Anterior cingulate cortex (tissue), 58 donors: ENCODE measurements at places on chromosomes 1 and 21.

DNA sequence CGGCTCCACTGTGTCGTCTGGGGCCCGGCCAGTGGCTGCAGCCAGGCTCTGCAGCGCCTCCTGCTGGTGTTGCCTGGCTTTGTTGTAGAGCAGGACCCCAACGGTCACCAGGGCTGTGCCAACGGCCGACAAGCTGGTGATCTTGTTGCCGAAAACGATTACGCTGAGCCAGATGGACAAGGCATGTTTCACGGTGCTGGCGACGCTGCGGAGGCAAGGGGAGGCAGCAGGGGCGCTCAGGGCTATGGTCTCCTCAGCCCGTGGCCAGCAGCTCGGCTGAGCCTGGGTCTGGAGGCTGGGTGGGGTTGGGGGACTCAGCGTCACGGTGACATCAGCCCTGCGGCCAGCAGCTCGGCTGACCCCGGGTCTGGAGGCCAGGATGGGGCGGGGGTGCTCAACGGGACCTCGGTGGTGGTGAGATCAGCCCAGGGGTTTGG lies 7.0 kb upstream of the CDK11B start:
- DNase-seq: no peak

DNA sequence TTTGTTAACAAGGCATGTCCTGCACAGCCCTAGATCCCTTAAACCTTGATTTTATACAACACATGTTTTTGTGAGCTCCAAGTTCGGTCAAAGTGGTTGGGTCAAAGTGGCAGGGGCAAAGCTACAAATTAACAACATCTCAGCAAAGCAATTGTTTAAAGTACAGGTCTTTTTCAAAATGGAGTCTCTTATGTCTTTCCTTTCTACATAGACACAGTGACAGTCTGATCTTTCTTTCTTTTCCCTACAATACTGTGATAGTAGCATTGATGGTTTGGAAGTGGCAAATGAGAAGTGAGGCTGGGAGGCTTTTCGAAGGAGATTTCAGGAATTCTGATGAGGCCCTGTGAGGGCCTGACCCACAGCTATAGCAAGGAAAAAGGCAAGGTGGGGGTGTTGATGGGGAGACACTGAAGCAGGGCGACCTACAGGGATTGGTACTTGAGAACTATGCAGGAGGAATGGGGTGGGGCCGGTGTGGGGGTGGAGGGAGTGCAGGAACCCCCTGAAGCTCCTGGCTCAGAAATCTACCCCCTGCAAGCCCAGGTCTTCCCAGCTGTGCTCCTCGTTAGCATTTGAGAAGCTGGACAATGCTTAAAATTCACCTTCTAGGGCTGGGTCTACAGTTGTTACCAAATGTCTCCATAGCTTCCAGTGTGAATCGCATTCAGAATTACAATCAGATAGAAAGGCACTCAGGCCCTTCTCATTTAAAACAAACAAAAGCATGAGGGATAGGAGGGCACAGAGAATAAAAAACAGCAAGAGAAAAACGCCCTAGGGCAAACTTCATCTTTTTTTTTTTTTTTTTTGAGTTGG lies 102.6 kb upstream of the PPM1J start:
- no peak for DNase-seq

DNA sequence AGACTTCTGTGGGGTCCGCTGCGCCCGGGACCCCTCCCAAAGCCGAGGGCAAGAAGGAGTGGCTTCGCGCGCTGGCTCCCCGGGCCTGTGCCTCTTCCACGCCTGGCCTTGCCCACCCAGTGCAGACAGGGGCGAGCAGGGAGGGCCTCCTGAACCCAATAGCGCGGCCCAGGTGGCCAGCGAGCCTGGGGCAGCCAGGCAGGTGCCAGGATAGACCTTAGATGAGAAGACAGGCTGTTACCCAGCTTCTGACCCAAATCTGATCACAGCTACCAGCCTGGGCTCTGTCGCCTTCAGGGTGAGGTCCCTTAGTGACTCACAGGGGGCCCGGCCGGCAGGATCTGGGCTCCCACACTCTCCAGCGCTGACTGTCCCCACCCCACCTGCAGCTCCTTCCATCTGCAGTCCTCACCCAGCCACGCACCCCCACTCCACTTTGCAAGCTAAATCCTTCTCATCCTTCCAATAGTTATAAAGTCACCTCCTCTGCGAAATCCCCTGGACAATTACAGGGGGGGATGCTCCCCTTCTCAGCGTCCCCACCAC lies 9.6 kb downstream of the CLEC20A start:
- DNase-seq: no peak

GRCh38 chr1:88935522-88936222 lies 44.3 kb upstream of the GTF2B start:
- DNase-seq: no peak

- no peak for DNase-seq
Measured at GRCh38 chr1:113976609-113977278, 2.5 kb upstream of the OLFML3 start.

- DNase-seq: no peak
Measured at GRCh38 chr1:218156595-218156994, 128.5 kb upstream of the RRP15 start.

DNA sequence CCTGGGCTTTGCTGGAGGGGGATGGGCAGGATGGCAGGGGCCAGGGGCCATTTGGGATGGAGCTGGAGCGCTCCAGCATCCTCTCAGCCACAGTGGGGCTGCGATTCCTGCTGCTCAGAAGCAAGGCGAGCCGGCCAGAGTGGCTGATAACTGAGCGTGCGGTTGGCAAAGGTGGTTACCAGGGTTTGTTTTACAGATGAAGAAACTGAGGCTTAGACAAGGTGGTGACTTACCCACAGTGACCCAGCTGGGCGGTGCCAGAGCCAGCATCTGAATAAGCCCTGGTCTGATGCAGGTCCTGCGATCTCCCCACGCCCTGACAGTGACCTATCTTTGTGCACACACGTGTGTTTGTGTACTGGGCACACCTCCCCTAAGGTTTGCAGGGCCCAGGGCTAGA lies 5.9 kb upstream of the PRXL2B start:
- no peak for DNase-seq

GRCh38 chr1:225049594-225049993 lies 120.1 kb downstream of the DNAH14 start:
- no peak for DNase-seq
